Activated CD4-positive, alpha-beta T cell treated with anti-CD3 and anti-CD28 coated beads, Interleukin-2, amount 10 ng/mL, durations not matched to agents 7 days and 5 days (primary cell): ENCODE measurements at places on chromosomes 11 and 22.

GRCh38 chr11:46277622-46278386 is at the start of gene CREB3L1:
TSS of gene CREB3L1 (plus strand) at chr11:46277662. CDS start at chr11:46278112, 450 bp downstream.
- DNase-seq = no peak

- DNase-seq = peak; percentile 61
Observed at GRCh38 chr22:30245985-30246813, at the start of gene LIF. TSS of gene LIF (minus strand) at chr22:30246759. CDS start at chr22:30246695, 64 bp downstream.

GRCh38 chr11:83976086-83976485 is 689.9 kb upstream of the CCDC90B start:
- DNase-seq = no peak

DNA sequence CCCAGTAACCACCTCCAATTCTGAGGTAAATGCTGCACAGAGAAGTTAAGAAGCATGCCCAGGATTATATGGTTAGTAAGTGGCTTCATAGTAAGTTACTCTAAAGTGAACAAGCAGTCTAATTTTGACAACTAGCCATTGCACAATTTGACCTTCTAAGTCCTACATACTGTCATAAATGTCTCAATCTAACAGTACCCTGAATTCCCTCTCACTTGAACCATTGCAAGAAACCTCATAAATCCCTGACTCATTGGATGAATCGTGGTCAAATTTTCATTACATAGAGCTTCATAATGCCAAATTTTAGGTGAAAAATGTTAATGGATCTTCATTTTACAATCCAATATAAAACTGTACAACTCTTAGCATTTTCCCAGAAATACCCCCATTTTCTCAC is 217.3 kb upstream of the GRIA4 start:
- DNase-seq = no peak

- DNase-seq = no peak
Observed at GRCh38 chr11:111774955-111775710, 8.9 kb upstream of the PPP2R1B start.

GRCh38 chr11:73225851-73226250 is 7.8 kb downstream of the P2RY2 start:
- no peak for DNase-seq

GRCh38 chr22:50053861-50054260 is 4.2 kb downstream of the TTLL8 start:
- no peak for DNase-seq

GRCh38 chr11:2792381-2793250 is 92.8 kb upstream of the KCNQ1OT1 start:
- no peak for DNase-seq
